ENCODE measurements at places on chromosomes 7 and 10.

GRCh38 chr7:159083698-159084068 is 61.0 kb downstream of the VIPR2 start:
- ATAC-seq, result no peak

GRCh38 chr7:44681645-44682044 is 67.0 kb upstream of the ZMIZ2 start:
- ATAC-seq, result no peak

GRCh38 chr10:52541006-52541473 is 227.0 kb downstream of the DKK1 start:
- ATAC-seq, result no peak

DNA sequence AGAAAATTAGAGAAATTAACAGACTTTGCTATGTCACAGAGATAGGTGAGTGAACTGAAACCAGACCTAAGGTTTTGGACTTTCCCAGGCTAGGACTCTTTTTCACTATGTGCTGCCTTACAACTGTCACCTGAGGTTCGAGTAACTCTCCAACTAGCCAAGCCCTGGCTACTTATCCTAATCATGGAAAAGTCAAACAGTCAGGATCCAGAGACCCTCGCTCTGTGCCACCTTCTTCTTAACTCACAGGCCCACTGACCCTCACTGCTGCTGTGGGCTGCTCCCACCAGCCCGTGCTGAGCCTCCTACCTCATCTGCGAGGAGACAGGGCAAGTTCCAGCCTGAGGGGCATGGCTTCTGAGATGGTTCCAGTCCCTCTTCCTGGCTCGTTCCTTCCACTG is 211.4 kb upstream of the KLF14 start:
- ATAC-seq, result no peak

- no peak for ATAC-seq
These were observed 690.8 kb downstream of the MAGI2 start for GRCh38 chr7:78762625-78763024.

DNA sequence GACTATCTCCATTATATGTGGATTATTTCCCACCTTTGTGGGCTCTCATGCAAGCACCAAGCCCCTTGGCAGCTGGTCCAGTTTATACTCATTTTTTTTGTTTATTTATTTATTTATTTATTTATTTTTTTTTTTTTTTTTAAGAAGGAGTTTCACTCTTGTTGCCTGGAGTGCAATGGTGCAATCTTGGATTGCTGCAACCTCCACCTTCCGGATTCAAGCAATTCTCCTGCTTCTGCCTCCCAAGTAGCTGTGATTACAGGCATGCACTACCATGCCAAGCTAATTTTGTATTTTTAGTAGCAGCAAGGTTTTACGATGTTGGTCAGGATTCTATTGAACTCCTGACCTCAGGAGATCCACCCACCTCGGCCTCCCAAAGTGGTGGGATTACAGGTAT is 2.8 kb downstream of the PRTFDC1 start:
- ATAC-seq, result no peak

GRCh38 chr7:103593691-103594090 is 147.7 kb upstream of the SLC26A5 start:
- ATAC-seq, result no peak

- no peak for ATAC-seq
These were observed 306.2 kb downstream of the BICC1 start for GRCh38 chr10:58818900-58819299.
